Thoracic aorta (tissue), 2 donors: ENCODE measurements at places on chromosomes 4 and X. TPM values are rescaled to one million over a fixed set of nuclear protein-coding genes. Genes with fewer than 3 reads are reported as not detected.

FGG gene
- total RNA-seq: not detected

RADX gene
- 0.81 TPM for total RNA-seq

PPP2R2C gene
- total RNA-seq: 0.14 TPM

IL13RA1 gene
- 109 TPM for total RNA-seq

- DNase-seq: no peak
These were observed 152.9 kb downstream of the PTTG2 start for GRCh38 chr4:38113132-38113531.

GRCh38 chr4:7150036-7150635 is 42.2 kb upstream of the SORCS2 start:
- no peak for DNase-seq

- no peak for DNase-seq
These were observed 217.1 kb downstream of the ARAP2 start for GRCh38 chr4:36027203-36027602.

DNA sequence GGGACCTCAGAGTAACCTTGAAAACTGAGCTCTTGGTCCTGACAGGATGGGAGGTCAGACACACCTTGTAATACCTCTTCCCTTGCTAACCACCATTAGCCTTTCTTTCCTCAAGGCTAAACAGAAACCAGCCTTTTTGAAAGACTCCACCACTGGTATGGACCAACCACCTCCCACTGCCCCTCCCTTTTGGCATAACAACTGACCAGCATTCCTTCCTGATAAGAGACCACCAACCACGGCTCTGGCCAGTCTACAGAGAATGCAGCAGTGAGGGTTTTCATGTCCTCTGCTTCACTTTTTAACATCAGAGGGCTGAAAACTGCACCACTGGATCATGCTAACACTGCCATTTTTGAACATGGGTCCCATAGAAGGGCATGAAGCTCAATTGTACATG is 100.2 kb upstream of the MID1IP1 start:
- DNase-seq: no peak

- DNase-seq: no peak
These were observed 492.1 kb downstream of the IL15 start for GRCh38 chr4:142128529-142128928.

GRCh38 chr4:117225471-117225870 is 140.1 kb upstream of the TRAM1L1 start:
- DNase-seq: no peak

DNA sequence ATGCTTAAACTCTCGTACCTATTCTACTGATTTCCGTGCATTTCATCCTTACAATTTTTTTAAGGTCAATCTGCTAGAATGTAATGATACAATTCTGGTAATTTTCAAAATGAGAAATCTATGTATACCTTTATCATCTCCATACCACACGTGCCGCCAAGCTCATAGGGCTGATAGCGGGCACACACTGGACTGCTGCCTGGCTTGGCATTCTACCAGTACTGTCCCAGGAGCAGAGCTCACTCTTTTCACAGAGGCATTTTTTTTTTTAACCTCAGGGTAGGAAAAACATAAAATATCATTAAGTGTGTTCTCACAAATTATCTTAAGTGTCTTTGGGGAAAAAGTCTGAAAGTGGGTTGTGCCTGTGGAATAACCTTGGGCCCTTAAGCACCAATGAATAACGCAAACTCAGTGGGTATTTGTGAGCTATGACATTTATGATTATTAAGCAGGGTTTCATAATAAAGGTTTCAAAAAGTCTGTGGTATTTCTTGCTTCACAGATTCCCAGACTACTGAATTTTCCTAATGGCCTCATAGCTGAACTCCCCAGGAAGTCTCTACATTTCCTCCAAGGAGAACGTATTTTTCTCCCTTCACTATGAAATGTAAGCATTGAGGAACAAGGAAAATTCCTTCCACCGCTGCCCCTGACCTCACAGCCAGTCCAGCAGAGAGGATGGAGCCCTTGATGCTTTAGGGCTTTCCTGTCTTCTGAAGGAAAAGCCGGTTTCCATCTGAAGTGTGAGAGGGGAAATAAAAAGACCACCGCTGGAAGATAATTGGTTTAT is 125.2 kb downstream of the ELOVL6 start:
- no peak for DNase-seq
